ENCODE measurements at places on chromosomes 5 and 9. TPM values are rescaled to one million over a fixed set of nuclear protein-coding genes. Genes with fewer than 3 reads are reported as not detected.

DNA sequence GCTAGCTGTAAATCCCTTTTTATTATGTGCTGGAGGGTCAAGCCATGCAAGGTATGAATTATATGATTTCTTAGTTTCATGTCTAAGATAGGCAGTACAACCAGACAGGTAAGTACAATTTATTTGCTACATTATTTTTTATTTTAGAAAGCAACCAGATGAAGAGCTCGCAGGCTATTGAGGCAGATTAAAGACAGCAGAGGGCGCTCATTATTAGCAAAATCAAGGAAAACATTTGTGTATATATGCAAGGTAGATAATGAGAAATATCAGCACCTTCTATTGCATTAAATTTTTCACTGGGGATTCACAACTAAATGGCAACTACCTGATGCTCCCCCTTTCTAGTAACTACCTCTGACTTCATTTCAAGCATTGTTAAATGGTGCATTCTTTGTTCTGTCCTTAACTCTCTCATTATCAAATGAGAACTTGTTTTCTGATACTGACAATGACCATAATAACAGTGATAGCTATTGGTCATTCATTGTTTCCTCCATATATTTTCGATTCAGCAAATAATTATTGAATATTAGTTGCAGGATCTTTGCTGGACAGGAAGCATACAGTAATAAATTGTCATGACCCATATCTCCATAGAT lies 8.6 kb downstream of the SCGB3A2 start:
- H3K36me3 ChIP-seq, result no peaks in the 10 kb centered on the region
- no peak for DNase-seq
- H3K27me3 ChIP-seq, result peaks cover 27% of the 10 kb centered on the region

SHLD3 gene
- total RNA-seq, result 11.9 TPM

DNA sequence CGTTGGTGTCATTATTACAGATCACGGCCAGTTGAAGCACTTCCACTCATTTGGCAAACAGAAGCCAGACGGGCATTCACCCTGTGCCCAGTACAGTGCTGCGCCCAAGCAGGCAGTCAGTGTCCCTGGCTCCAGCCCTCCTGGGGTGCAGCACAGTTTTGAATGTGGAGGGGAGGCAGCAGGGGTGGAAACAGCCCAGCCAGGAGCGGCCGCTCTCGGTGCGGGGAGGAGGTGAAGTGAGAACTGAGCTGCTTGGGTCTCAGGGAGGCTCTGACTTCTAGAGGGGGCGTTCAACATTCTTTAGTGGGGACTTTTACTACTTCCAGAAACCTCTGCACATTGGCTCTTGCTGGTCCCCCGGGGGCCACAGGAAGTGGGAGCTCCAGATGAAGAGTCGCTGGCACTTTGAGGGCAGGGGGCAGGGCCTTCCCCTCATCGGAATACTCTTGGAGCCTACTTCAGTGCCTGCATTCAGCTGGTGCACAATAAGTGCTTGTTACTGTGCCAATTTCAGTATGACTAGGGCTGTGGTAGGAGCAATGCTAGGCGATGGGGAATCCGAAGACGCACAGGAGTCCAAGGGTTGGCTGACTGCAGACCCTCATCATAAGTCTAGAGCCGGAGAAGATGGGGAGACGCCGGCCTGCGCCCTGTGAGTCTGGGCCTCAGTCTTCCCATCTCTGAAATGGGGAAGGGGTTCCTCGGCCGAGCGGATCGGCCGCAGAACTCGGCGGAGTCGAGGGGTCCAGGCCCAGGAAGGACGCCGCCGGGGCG lies 492 bp upstream of the NEK6 start:
- H3K27me3 ChIP-seq, result no peaks in the 10 kb centered on the region
- peaks cover 3% of the 10 kb centered on the region for H3K36me3 ChIP-seq
- H3K4me1 ChIP-seq, result peaks cover 29% of the 10 kb centered on the region

CDH9 gene
- not detected for total RNA-seq

FBP2 gene
- not detected for total RNA-seq

DNA sequence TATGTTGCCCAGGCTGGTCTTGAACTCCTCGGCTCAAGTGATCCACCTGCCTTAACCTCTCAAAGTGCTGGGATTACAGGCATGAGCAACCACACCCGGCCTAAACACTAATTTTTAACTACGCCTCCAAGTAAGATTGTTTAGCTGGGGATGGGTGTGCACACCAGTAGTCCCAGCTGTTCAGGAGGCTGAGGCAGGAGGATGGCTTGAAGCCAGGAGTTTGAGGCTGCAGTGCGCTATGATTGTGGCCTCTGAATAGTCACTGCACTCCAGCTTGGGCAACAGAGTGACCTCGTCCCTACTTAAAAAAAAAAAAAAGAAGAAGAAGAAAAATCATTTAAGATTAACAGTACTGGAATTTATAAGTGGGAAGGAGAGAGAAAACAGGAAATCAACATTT lies 90.8 kb upstream of the NR5A1 start:
- no peak overlapping the region for H3K4me3 ChIP-seq
- peaks cover 69% of the 10 kb centered on the region for H3K27me3 ChIP-seq
- DNase-seq, result no peak
- peaks cover 3% of the 10 kb centered on the region for H3K4me1 ChIP-seq

DNA sequence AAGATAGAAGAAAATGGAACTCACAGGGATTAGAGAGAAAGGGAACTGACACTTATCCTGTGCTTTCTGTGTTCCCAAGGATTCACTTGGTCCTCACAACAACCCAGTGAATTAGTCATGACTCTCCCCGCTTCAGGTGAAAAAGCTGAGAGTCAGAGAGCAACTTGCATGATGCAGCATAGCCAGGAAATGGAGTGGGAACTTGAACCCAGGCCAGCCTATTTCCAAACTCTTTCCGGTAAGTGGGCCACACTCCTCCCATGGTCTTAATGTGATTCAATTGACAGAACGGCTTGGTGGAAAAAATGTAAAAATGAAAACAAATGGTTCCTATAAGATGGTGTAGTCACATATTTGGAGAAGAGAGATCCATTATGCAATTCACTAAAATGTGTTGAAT lies 45.9 kb upstream of the CEMIP2 start:
- no peak overlapping the region for H3K4me3 ChIP-seq
- no peak for DNase-seq
- H3K4me1 ChIP-seq, result peaks cover 9% of the 10 kb centered on the region
- H3K27me3 ChIP-seq, result no peaks in the 10 kb centered on the region
- peaks cover 2% of the 10 kb centered on the region for H3K36me3 ChIP-seq

DNA sequence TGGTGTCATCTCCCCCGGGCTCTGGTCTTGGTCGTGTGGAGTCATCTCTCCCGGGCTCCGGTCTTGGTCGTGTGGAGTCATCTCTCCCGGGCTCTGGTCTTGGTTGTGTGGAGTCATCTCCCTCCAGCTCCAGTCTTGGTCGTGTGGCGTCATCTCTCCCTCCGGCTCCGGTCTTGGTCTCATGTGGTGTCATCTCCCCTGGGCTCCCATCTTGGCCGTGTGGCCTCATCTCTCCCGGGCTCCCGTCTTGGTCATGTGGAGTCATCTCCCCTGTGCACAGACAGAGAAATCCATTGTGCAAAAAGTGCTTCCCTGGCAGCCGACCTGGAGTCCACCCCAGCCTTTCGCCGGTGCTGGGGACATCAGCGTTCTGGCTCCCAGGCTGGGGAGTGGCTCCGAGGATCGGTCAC lies 91.1 kb upstream of the CACNA1B start:
- no peak for DNase-seq
- no peaks in the 10 kb centered on the region for H3K27me3 ChIP-seq
- peaks cover 8% of the 10 kb centered on the region for H3K36me3 ChIP-seq
- no peak overlapping the region for H3K4me3 ChIP-seq
- H3K27ac ChIP-seq, result no peak overlapping the region
- H3K4me1 ChIP-seq, result peaks cover 21% of the 10 kb centered on the region

DNA sequence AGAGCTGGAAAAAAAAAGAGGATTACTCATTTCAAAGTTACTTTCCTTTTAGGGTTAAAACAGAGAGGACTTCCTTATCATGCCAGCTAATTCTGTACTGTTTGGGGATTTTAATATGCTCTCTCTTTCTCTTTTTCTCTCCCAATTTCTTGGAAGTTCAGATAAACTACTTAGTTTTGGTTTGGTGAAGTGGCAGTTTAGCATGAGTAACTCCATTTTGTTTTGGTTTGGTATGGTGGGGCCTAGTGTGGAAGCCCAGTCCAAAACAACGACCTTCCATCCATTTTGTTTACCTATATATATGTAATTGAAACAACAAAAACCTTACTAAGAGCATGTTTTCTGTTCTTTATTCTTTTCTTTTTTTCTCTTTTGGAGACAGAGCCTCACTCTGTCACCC lies 3.7 kb upstream of the BSPRY start:
- H3K27ac ChIP-seq, result no peak overlapping the region
- H3K4me3 ChIP-seq, result no peak overlapping the region
- no peak for DNase-seq
- H3K4me1 ChIP-seq, result peaks cover 10% of the 10 kb centered on the region

GRCh38 chr5:141870871-141871270 lies 7.3 kb downstream of the PCDH1 start:
- H3K36me3 ChIP-seq, result peaks cover 6% of the 10 kb centered on the region
- no peak for DNase-seq
- peaks cover 4% of the 10 kb centered on the region for H3K4me1 ChIP-seq
- no peak overlapping the region for H3K4me3 ChIP-seq

- no peaks in the 10 kb centered on the region for H3K4me1 ChIP-seq
- H3K4me3 ChIP-seq, result no peak overlapping the region
- H3K27me3 ChIP-seq, result peaks cover 27% of the 10 kb centered on the region
- DNase-seq, result no peak
- peaks cover 2% of the 10 kb centered on the region for H3K36me3 ChIP-seq
Observed at GRCh38 chr9:38343037-38343436, 49.5 kb upstream of the ALDH1B1 start.

PCDHB8 gene
- not detected for total RNA-seq

GRCh38 chr5:77851176-77852067 lies 75.3 kb upstream of the TBCA start:
- DNase-seq, result no peak
- peaks cover 83% of the 10 kb centered on the region for H3K27me3 ChIP-seq
- peaks cover 7% of the 10 kb centered on the region for H3K36me3 ChIP-seq
- H3K4me1 ChIP-seq, result peaks cover 12% of the 10 kb centered on the region
- H3K27ac ChIP-seq, result no peak overlapping the region

GRCh38 chr9:8207596-8207995 lies 408.0 kb upstream of the DMAC1 start:
- no peak overlapping the region for H3K27ac ChIP-seq
- no peak overlapping the region for H3K4me3 ChIP-seq
- DNase-seq, result no peak
- no peaks in the 10 kb centered on the region for H3K27me3 ChIP-seq
- H3K4me1 ChIP-seq, result no peaks in the 10 kb centered on the region

RUSC2 gene
- total RNA-seq, result 0.18 TPM
